Heart left ventricle (tissue), 16 donors: ENCODE measurements at places on chromosomes 2 and 18. TPM values are rescaled to one million over a fixed set of nuclear protein-coding genes. Genes with fewer than 3 reads are reported as not detected.

DNA sequence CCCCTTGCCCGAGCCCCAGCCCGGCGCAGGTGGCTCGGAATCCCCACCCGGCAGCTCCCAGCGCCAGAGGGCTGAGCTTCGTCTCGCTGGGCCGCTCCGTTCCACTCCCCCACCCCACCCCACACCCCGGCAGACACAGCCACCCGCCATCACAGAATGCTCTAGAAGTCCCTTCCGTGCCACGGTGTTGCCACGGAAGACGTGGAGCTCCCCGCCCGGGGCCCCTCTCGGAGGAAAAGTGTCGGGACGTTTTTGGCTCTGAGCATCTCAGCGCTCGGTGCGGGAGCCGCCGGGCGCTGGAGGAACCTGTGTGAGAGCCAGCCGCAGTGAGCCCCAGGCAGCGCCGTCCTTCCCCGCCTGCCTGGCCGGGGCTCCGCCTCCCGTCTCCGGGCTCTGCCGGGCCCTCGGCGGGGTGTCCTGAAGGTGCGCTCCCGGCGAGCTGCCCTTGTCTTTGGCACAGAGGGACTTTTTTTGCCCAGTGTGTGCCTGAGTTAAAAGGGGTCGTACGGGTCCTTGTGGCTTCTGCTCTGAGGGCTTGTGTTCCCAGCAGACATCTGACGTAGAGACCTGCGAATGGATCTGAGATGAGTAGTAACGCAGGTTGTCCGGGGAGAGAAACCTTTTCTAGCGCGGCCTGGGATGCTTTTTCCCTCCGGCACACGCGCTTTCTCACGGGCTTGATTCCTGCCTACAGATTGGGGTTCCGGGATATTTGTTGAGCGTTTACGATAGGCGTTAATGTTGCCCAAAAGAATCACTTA, 1.8 kb downstream of the ZCCHC2 start:
- peak; percentile 61 for DNase-seq

DNA sequence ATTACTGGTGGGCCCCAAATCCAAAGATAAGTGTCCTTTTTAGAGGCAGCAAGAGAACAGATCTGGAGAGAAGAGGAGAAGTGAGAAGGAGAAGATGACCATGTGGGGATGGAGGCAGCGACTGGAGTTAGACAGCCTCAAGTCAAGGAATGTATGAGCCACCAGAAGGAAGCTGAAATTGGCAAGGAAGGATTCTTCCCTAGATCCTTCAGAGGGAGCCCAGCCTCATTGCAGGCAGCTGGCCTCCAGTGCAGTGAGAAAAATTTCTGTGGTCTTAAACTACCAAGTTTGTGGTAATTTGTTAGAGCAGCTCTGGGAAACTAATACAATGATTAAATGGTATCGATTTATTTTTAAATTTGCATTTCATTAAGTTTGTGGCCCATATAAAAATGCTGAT, 167.9 kb downstream of the NCKAP5 start:
- DNase-seq, result no peak

The POTEC gene
- not detected for total RNA-seq

GRCh38 chr2:160968183-160968582, 192.0 kb upstream of the TANK start:
- no peak for DNase-seq

- DNase-seq, result no peak
Measured at GRCh38 chr2:122531290-122532071, 776.0 kb downstream of the TSN start.

The CNTNAP5 gene
- not detected for total RNA-seq

- no peak for DNase-seq
Measured at GRCh38 chr2:197759625-197760292, 25.4 kb downstream of the BOLL start.

- DNase-seq, result no peak
Measured at GRCh38 chr2:235446082-235446481, 47.8 kb upstream of the AGAP1 start.

DNA sequence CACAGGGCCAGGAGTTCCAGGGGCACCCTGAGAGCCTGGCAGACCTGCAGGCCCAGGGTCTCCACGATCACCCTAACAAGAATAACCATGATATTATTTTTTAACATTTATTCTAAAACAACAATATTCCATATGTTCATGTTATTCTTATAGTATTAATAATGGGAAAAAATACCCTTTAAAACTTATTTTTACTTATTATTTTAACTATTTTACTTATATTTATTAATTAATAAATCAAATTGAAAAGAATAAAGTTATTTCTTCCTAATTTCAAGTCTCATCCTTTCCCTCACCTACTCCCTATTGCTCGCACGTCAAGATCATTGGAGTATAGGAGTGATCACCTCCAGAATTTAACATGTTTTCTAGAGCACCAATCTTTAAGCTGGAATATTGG, 71.7 kb downstream of the COL3A1 start:
- DNase-seq, result no peak

The CCDC74A gene
- 1.3 TPM for total RNA-seq

DNA sequence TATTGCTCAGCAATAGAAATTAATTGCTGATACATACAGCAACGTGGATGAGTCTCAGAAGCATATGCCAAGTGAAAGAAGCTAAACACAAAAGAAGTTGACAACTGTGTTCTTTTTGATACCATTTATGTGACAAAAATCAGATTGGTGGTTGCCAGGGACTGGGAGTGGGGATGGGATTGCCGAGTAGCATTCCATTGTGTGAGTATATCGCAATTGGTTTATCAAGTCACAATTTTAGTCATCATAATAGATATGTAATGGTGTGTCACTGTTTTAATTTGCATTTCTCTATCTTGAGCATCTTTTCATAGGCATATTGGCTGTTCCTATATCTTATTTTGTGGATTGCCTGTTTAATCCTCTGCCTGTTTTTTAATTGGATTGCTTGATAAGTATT, 20.9 kb downstream of the STRADB start:
- no peak for DNase-seq

- DNase-seq, result no peak
Measured at GRCh38 chr18:26516964-26517363, 31.4 kb downstream of the KCTD1 start.

The CRYGD gene
- not detected for total RNA-seq

The KIAA2012 gene
- total RNA-seq, result not detected

DNA sequence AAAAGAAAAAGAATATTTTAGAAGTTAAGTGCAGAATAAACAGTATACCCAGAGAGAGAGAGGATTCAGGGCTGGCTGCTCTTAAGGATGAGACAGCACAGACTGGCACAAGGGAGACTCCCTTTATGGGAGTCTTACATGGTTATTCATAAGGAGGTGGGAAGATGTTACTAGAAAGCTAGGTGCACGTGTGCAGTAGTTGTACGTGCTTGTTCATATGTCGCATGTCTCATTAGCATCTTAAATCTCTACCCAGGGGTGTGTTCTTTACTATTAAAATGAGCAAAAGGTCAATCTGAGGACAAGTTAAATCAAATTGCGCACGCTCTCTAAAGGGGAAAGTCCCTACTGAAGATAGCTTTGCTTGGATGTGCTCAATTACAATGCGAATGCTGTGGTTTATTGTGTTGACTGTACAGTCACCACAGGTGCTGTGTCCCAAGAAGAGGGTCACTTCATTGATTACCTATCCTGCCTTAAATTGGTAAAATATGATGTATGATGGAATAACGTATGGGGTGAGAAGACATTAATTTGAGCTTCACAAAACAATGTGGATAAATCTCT, 368.0 kb upstream of the SPHKAP start:
- no peak for DNase-seq

GRCh38 chr2:18356676-18357075, 203.8 kb downstream of the RDH14 start:
- DNase-seq, result no peak

The SLC39A6 gene
- total RNA-seq, result 12.9 TPM

The UPP2 gene
- total RNA-seq, result not detected

GRCh38 chr2:240466579-240467148, 31.2 kb downstream of the GPC1 start:
- peak; percentile 9 for DNase-seq

- DNase-seq, result no peak
Measured at GRCh38 chr2:11094021-11094810, 61.1 kb upstream of the SLC66A3 start.

GRCh38 chr2:128642821-128643220, 324.2 kb upstream of the HS6ST1 start:
- peak; percentile 16 for DNase-seq

DNA sequence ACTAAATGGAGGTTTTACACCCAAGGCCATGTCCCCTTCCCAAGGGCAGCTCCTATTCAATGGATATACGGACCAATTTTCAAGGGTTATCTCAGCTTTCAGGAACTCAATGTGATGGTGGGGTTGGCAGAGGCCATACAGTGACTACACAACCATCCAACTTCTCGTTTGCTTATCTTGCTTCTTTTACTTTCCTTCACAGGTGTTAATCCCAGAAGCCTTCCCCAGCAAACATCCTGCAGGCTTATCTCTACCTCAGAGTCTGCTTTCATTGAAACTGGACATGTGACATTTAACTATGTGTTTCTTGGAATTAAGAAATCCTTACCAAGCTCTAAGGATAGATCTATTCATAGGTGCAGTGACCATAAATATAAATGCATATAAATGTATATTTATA, 443.8 kb upstream of the CDH20 start:
- DNase-seq, result no peak

DNA sequence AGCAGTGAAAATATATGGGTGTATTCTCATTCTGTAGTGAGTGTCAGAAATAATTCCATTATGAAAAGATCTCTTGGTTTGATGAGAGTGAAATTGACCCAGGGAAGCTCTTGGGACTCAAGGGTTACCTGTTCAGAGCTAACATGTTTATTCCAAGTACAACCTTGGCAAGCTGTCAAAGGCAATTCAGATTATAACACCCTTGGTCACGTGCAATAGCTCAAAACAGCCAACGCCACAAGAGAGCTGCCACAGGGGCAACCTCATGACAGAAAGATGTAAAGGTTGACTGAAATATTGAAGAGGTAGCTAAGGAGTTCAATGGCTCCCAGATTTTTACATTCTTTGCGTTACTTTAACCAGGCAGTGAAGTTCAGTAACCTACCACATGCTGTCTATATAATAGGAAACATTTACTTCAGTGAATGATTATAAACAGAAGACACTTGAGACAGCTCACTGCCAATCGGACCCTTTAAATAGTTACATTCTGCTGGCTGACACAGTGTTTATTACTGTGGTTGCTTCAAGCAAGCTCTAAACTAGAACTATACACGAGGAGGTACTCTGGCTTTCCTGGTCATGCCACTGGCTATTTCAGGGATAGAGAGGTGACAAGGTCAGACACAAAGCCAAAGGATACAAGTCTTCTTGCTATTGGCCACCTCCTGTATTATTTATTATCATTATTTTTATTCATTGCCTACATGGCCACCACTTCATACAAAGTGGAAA, 187.3 kb downstream of the PID1 start:
- no peak for DNase-seq

GRCh38 chr2:127599211-127599610, 46.7 kb upstream of the GPR17 start:
- DNase-seq, result no peak

DNA sequence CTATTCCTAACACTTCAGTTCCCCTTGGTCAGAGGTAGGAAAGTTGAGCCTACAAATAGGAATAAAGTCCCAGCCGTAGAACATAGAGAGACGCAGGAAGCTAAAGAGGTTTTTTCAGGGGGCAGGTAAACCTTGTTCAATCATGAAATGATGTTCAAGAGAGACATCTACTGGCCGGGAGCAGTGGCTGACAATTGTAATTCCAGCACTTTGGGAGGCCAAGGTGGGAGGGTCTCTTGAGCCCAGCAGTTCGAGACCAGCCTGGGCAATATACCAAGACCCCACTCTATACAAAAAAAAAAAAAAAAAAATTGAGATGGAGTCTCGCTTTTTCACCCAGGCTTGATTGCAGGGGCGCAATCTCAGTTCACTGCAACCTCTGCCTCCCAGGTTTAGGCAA, 66.7 kb upstream of the DNAJC10 start:
- DNase-seq, result peak; percentile 37

GRCh38 chr2:218221000-218221399, 4.0 kb downstream of the ARPC2 start:
- no peak for DNase-seq

The TRABD2A gene
- 1.5 TPM for total RNA-seq

- DNase-seq, result no peak
Measured at GRCh38 chr18:57584444-57584843, 2.1 kb downstream of the FECH start.
